ENCODE measurements at places on chromosomes 6 and 20.

DNA sequence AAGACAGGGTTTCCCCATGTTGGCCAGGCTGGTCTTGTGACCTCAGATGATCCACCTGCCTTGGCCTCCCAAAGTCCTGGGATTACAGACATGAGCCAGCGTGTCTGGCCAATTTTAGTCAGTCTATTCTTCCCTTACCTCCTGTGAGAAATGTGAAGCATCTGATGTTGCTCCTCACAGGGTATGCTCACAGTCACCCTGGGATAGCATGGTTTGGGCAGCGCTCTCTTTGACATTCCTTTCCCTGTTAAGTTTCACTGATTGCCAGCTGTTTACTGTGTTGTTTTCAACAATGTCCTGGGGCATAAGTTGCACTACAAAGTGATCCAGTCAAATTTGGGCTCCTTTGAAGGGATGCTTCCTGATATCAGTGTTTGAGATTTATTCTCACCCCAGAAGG, 13.1 kb downstream of the CDC5L start:
- no peak for DNase-seq

DNA sequence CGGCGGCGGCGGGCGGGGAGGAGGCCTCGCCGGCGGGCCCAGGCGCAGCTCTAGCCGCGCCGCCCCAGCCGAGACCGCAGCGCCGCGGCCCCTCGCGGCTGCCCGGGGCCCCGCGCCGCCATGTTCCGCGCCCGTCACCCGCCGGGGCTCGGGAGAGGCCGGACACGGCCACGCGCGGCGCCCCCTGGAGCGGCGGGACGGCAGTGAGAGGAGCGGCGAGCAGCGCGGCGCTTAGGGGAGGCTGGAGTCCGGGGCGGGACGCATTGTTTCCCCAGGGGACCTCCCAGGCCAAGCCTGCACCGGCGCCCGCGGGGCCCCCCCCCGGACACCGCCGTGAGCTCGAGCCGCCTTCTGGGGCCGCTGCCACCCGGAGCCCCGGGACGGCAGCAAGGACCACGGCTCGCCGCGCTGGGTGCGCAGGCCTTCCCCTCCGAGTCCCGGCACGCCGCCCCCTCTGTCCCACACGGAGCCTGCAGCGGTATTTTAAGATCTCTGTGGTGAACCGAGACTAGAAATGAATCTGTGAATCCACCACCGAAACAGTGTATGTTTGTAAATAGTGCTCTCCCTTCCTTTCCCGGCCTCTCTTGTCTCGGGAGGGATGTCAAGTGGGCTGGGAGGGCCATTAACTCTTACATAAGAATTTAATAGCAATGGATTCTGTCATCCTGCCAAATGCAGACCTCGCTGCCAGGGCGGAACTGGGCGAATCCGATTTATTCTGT, 424 bp upstream of the KIF13A start:
- peak; percentile 48 for DNase-seq

DNA sequence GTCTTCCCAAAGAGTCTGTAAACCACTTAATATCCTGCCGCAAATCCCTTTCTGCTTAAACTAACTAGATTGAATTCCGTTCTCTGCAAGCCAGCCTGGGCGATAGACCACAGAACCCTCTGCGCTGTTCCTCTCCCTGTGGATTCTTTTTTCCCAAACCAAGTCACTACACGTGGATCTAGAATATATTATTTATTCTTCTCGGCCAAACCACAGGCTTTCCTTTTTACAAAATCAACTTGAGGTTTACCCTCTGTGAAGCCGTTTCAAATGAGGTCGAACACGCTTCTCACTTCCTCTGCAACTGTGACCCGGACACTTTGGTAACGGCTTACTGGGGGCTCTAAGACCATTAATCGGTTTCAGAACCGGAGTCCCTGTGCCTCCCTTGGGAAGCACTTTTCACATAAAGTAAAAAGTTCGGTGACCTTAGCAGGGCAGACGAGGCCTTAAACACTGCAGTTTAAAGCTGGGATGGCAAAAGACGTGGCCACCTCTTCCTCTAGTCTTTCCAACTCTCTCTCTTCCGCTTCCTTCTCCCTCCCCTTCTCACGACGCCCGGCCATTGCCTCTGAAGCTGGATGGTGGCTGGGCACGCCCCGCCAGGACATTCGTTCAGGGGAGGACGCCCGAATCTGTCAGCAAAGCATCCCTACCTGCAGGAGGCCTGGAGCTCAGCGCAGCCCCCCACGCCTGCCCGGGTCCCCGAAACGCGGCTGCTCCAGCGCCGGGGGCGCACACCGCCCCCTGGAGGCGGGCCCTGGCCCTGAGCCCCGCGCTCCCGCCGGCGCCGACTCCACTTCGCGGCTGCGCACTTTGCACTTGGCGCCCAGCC, 55.0 kb upstream of the FOXC1 start:
- no peak for DNase-seq

- peak; percentile 42 for DNase-seq
These were observed 6.9 kb upstream of the OSER1 start for GRCh38 chr20:44217342-44218092.

- no peak for DNase-seq
These were observed 82.4 kb downstream of the MAFB start for GRCh38 chr20:40606660-40607059.

GRCh38 chr6:43058531-43058930, 703 bp downstream of the MRPL2 start:
- no peak for DNase-seq

DNA sequence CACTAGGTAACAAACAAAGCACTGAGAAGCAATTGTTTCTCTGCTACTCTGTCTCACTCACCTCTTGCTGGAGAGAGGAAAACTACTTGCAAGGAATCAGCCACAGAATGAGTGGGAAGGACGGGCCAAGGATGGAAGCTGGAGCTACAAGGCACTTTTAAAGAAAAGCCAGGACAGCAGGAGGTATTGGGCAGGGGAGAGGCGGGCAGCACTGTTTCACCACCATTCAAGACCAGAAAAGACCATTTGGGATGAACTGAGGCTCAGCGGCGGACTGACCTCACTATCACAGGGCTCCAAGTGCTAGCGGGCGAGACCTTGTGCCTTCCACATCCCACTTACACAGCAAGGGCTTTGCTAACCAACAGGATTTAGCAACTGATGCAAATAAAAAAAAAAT, 137.4 kb downstream of the IPCEF1 start:
- no peak for DNase-seq

GRCh38 chr20:59165396-59165795, 1.8 kb downstream of the ZNF831 start:
- no peak for DNase-seq

GRCh38 chr6:98833057-98833306, 1.4 kb upstream of the POU3F2 start:
- peak; percentile 70 for DNase-seq

GRCh38 chr6:34791164-34791700, 651 bp upstream of the BLTP3A start:
- DNase-seq = peak; percentile 82

GRCh38 chr20:36887752-36888090, 11.8 kb downstream of the TLDC2 start:
- DNase-seq = no peak

- no peak for DNase-seq
These were observed 22.1 kb upstream of the EYA2 start for GRCh38 chr20:46872328-46873211.

DNA sequence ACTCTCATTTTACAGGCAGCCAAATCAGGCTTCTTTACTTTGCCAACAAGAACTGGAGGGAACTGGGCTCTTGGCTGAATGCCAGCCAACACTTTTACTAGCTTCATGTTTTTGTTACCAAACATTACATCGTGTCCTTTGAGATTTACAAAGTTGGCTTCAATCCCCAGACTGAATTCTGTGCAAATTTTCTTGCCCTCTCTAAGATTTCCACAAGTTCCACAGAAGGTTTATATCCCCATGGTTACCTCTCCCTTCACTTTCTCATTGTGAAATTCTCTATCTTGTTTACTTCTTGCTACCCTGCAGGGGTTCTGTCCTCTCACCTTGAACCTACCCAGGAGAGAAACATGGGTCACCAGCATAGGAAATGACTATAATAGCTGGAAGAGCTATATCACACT, 37.6 kb upstream of the PLCB1 start:
- DNase-seq = no peak

- no peak for DNase-seq
These were observed 594.2 kb upstream of the CHD6 start for GRCh38 chr20:42212391-42212790.

Data from NCI-H526 treated with DMSO at 0.1 percent for 48 hours (cell line).